Erythroblast (primary cell): ENCODE measurements at places on chromosomes 6 and 20.

GRCh38 chr20:46308258-46309157 lies at the start of gene CDH22:
Gene CDH22 (minus strand): TSS chr20:46308498. CDS start chr20:46251294, 57,204 bp downstream.
- peak; percentile 15 for DNase-seq

- peak; percentile 31 for DNase-seq
These were observed 45.2 kb upstream of the BCLAF1 start for GRCh38 chr6:136334853-136335252.

DNA sequence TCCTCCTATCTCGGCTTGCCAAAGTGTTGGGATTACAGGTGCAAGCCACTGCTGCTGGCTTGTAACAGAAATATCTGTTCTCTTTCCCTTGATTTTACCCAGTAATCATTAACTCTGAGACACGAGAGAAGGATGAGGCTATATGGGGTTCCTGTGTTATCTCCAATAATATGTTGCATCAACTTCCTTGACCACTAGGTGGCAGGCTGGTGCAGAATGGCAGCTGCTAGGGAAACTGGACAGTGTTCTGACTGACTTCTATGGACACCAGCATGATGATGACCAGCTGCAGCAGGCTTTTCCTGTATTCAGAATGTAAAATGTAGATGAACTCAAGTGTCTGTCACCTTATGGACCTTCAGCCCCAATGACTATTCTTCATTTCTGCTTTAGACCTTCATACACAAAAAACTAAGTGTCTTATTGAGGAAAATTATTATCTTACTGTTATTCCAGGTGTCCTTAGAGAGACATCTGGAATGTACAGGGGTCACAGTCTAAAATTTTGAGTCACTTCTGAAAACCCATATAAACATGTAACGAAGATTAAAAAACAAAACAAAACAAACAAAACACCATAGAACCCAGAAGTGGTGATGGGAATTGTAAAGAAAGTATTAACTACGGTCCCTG lies 20.4 kb upstream of the CD109 start:
- peak; percentile 81 for DNase-seq

- peak; percentile 70 for DNase-seq
These were observed 7.3 kb upstream of the ULBP2 start for GRCh38 chr6:149934249-149935156.

DNA sequence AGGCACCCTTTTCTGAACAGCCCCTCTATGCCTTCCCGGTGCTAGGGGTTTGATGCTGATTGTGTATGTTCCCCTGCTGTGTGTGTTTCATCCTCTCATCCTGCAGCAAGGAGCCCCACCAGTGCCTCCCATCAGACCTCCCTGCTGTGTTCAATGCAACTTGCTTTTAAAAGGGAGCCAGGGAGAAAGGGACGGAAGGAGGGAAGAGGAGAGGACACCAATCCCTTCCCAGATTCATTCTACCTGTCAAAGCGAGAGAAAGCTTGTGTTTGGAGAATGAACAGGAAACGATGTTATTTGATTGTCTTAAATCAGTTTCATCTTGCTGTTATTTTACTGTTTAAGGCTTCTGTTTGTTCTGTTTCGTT lies 259.2 kb downstream of the ADGB start:
- no peak for DNase-seq

GRCh38 chr6:74289884-74290283 lies 593.9 kb downstream of the CD109 start:
- no peak for DNase-seq

DNA sequence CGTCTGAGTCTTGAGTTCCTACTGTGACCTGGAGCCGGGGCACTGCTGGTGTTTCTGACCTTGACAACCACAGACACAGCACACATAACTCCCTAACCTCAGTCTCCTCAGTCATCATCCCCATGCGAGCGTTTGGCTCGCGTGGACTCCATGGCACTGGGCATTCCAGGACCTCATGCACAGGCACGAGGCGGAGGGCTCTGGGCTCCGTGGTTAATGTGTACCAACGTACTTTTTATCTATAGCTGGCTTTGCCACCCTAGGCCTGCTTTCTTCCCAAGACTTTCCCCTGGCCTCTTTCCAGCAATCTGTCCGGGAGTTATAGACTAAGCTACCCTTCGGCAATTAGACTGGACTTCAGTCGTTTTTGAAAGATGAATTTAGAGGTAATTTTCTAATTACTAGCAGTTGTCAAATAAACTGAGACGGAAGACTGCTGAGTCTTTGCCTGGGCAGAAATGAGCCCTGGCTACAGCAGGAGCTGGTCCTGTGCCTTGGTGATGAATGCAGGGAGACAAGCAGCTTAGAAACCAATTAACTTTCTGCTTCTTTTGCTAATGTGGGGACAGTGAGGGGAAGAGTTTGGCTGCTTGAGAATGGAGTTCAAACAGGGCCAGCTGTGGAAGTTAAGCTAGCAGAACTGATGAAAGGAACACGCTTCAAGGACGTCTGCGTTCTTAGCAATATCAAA lies 16.1 kb upstream of the CTCFL start:
- DNase-seq: no peak

DNA sequence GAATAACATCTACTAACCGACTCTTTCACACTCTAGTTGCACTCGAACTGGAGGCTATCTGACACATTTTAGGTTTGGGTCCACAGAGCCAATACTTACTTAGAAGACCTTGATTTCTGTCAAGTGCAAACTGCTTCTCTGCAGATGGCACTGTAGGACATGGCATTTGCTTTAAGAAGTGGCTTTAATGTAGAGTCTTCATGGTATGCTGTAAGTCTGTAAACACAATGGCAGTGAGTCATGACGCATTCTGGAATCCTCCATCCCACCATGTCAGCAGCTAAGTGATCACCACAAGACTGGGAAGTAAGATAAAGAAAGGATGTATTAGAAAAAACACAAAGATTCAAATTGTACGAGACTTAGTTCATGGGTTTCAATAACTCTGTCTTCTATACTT lies 377.0 kb upstream of the NOX3 start:
- DNase-seq: no peak

DNA sequence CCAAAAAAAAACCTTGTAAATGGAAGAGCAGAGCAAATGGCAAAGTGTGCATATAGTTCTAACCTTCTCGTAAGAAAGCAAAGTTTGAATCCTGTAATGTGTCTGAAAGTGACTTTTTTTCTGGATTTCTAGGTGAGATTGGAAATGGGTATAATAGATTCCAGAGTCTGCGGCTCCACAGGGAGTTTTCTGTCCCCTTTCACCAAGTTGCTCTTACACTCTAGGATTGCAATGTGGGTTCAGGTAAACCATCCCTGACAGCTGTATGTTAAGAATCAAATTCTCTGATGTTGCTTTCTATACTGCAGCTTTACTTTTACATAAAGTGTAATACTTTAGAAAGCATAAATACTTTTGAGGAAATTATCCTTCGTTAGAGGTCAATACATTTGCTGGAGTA lies 260.1 kb downstream of the PRL start:
- no peak for DNase-seq

GRCh38 chr6:37173493-37174195 lies 3.7 kb downstream of the PIM1 start:
- peak; percentile 72 for DNase-seq

GRCh38 chr6:44062105-44062770 lies 65.0 kb downstream of the MRPL14 start:
- no peak for DNase-seq

GRCh38 chr6:148566664-148567350 lies 180.0 kb upstream of the UST start:
- DNase-seq: no peak

DNA sequence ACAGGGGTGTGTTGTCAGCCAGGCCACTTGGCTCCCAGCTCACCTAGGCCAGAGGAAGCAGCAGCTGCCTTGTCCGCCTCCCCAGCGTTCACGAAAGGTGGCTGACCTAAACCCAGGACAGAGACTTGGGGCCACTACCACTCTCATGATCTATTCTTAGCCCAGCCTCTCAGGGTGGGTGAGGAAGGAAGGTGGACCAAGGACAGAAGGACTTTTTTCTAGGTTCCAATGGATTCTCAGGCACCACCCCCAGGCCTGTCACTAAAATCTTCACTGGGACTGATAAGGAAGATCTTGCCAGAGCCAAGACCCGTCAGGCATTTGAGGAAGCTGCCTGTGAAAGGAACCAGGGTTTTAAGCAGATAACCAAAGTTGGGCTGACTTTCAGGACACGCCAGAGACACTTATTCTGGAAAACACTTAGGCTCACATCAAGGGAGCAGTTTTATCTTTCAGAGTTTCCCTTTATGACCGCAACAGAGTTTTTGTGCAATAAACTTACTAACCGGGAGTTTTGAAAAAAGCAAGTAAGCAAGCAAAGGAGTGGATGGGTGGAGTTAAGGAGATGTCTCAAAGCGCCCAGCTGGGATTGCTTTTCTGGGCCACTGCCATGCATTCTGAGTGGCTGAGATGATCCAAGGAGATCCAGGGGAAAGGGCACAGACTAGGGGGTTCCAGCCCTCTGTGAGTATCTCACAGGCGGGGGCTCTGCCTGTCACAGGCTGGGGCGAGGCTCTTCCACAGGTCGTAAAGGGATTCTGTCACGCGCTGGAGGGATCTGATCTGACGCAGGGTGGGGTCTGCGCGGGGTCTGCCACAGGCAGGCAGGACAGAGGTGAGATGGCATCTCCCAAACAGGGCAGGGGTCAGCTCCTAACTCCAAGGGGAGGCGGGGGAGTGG lies 989 bp downstream of the FITM2 start:
- peak; percentile 58 for DNase-seq

DNA sequence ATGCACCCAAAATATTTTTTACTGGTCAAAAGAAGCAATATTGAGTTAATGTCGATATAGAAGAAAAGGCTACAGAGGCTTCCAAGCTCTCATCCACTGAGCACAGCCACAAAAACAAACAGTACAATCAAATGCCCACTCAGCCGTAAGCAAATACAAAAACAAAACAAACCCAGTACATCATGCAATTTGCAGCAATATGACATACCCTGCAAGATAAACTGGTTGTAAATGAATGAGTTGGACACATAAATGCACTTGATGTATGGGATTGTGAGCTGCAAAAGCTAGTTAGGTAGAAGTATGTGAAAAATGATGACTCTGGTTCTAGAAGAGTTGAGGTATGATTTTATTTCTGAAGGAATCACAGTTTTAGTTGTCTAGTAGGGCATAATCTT lies 83.9 kb downstream of the SESN1 start:
- peak; percentile 47 for DNase-seq

- no peak for DNase-seq
These were observed 3.2 kb downstream of the MRGBP start for GRCh38 chr20:62799459-62799858.

- DNase-seq: no peak
These were observed 438.4 kb upstream of the FLRT3 start for GRCh38 chr20:14775778-14776177.

DNA sequence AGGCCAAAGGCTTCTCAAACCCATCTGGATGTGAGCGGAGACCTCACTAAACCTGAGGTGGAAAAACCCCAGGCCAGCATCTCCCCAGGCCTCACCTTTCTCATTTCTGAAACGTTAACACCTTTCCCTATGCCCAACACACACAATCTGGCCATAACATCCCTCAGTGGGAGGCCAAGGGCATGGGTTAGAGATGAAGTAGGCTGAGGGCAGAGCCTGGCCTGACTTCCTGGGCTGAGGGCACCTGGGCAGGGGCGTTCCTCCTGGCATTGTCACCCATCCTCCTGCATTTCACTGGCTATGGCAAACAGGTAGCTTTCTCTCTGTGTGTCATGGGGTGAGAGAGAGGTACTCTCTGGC lies 8.4 kb downstream of the MOCS1 start:
- no peak for DNase-seq

DNA sequence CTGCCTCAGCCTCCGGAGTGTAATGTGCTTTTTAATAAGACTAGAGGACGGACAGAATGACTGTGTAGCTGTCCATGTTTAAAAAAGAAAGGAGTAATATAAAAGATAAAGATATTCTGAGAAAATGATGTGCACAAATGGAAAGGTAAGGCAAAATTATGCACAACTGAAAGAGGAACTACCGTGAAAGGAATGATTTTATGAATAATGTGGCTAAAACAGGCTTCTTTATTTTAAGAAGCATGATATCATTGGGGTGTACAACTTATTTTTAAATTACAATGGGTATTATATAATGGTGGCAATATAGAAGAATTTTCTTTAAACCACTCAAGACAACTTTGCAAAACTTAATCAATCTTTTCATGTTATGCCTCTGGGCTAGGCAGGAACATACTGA lies 78.1 kb downstream of the FIG4 start:
- DNase-seq: no peak

- no peak for DNase-seq
These were observed 2.3 kb downstream of the ZNF322 start for GRCh38 chr6:26657256-26657655.

DNA sequence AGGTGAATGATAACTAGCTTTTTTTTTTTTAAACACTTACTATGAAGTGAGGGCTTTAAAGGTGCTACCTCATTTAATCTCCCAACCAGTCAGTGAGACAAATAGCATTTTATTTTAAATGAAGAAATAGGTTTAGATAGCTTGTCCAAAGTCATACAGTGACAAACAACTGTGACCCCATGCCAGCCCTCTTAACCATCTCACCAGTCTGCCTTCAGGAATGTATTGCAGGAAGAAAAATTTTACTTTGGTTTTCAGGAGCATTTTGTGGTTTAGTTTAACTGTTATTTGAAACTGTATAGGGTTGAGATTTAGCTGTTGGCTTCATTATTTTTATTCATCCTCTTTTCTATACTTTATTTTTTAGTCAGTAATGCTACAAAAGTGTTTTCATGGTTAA lies 18.6 kb downstream of the DSE start:
- no peak for DNase-seq

DNA sequence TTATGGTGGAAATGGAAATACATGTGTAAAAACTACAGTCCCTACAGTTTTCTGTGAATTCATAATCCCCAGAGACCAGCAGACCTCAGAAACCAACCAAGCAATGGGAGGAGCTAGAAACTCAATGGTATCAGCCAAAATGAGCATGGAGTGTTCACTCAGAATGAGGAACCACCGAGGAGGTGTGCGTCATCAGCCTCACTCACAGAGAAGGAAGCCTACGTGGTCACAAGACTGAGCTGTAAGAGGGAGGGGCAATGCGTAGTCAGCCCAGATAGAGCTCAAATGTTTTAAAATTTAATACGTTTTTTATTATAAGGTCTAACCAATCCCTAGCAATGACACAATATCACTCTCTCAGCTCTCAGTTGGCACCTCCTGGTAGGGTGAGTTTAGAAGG lies 17.4 kb downstream of the MYLK4 start:
- peak; percentile 54 for DNase-seq

- no peak for DNase-seq
These were observed 306.5 kb upstream of the SPTLC3 start for GRCh38 chr20:12702312-12702711.

- DNase-seq: no peak
These were observed 199.6 kb downstream of the TTLL2 start for GRCh38 chr6:167524261-167525111.

GRCh38 chr6:39439342-39440038 lies 117.0 kb upstream of the KCNK16 start:
- no peak for DNase-seq

- DNase-seq: no peak
These were observed 116.4 kb downstream of the THEMIS start for GRCh38 chr6:127784468-127784867.
